ENCODE measurements at places on chromosomes 12 and 14.

DNA sequence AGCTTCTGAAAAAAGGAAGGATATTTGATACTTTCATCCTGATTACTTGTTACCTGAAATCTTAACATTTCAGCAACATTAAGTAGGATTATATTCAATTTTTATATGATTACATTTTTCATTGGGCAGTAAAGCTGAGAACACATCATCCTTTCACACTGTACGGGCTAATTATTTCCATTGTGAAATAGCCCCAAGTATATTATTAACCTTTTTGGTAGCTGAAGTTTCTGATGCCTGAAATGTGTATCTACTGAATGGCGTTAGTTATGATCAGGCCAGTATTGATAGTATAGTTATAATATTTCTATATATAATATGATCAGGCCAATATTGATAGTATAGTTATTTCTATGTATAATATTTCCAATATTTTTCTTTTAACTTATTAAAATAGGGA is 10.1 kb downstream of the SPATS2 start:
- no peak for DNase-seq

DNA sequence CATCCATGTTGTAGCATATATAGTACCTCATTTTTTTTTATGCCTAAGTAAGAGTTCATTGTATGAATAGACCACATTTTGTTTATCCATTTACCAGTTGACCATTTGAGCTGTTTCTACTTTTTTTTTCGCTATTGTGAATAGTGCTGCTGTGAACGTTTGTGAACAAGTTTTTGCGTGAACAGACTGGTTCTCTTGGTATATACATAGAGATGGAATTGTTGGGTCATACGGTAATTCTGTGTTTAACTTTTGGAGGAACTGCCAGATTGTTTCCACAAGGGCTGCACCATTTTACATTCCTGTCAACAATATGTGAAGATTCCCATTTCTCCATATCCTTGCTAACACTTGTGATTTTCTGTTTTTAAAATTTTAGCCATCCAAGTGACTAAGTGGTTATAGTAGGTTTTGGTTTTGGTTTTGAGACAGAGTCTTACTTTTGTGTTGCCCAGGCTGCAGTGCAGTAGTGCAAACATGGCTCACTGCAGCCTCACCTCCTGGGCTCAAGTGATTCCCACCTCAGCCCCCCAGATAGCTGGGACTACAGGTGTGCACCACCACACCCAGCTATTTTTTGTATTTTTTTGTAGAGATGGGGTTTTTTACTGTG is 68.3 kb upstream of the AMN start:
- DNase-seq = no peak

DNA sequence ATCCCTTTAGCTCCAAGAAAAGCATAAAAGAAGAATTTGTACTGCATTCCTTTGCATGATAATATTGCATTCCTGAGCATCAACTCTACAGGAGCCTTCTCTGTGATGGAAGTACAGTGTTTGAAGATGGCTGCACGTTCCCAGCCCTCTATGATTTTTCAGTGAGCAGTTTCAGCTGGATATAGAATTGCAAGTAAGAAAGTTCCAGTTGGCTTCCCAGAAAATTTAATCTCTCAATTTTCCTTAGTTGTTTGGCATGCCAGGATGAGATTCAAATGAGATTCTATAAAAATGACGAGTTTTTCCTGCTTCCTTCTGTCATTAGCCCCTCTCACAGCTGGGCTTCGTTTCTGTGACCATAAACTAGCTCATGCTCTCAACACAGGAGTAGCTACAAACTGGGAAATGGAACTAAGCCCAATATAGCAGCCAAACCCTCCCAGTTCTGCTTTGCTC is 109.9 kb downstream of the TTC8 start:
- no peak for DNase-seq

DNA sequence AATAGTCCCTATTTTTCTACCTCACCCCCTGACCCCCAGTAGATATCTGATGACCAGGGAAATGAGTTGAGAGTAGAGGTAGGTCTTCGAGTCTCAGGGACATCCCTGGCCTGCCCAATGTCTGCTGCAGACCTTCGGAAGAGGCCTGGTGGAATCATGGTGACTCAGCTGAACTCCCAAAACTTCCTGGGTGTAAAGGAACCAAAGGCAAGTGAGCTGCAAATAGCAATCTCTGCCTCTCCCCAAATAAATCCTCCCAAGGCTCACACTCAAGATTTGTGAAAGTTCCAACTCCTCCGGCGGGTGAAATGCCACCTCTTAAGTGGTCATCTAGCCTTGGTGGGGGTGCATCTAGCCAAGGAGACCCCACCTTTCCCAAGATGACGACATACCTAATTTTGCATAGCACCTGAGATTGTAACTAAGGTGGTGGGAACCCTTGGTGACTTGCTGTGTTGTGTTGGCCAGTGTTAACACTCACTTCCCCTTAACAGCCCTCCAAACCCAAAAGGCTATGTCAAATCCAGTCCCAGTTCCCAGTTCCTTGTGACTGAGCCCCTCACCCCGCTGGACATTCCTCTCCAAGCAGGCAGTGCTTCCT is 6.3 kb downstream of the ZFP36L1 start:
- no peak for DNase-seq

- DNase-seq = no peak
Observed at GRCh38 chr14:93007225-93007997, 84.5 kb downstream of the CHGA start.

DNA sequence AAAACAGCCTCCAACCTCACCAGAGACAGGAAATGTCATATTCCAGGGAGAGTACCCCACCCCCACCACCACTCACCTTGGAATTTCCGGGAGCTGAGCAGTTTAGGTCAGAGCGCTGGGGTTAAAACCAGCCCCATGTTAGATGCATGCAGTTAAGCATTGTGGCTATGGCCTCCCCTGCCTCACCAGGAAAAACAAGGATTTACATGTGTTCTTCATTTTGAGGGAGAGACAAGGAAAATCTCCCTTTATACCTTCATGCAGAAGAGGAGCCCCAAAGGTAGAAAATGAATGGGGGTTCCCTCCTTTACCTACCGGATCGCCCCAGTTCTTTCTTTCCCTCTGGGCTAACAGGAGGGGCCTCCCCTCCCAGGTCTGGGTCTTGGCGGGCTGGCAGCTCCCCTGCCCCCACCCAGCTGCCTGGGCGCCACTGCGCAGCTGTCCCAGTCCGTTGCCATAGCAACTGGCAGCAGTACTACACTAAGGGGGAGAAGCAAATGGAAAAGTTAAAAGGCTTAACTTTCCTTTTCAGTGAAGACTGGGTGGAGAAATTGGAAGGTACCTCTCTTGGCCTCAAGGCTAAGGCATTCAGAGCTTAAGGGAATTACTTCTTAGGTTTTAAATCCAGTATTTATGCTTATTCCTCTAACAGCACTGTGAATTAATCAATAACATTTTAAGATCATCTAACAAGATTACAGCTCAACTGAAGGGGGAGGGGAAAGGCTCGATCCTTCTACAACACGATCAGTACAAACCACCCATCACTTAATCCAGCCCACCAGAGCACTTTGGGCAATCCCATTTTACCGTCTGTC is 20.5 kb downstream of the CBX5 start:
- peak; percentile 91 for DNase-seq

DNA sequence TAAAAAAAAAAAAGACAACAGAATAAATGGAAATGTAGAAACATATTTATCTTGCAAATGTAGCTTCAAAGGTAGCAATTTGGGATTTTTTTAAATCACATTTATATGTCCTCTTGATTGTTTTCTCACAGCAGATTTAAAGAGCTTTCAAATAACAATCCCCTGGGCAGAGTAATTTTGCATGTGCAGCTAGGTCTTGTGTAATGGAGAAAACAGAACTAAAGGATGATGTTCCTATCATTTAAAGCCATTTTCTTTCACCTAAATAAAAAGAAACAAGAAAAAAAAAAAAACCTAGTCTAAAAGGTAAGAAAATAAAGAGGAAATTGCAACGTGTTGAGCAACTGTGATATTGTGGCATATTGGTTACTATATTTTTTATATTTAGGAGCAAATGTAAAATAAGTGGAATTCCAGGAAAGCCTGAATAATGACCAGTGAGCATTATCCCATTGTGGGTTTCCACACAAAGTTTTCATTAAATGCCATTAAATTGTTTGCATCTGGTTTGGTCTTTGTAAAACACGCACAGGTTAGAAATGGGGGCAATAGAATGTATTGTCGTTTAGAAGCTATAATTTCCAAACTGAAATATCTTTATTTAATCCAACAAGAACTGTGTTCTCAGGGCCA is 215.6 kb downstream of the SLC6A15 start:
- no peak for DNase-seq

DNA sequence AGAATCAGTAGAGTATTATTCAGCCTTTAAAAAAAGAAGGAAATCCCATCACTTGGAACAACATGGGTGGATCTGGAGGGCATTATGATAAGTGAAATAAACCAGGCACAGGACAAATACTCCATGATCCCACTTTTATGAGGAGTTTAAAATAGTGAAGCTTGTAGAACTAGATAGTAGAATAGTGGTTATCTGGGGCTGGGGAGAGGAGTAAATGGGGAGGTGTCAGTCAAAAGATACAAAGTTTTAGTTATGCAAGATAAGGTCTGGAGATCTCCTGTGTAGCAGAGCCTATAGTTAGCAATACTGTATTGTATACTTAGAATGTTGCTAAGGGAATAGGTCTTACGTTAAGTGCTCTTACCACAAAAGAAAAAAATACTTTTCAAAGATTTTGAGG is 64.9 kb downstream of the RIC8B start:
- no peak for DNase-seq

DNA sequence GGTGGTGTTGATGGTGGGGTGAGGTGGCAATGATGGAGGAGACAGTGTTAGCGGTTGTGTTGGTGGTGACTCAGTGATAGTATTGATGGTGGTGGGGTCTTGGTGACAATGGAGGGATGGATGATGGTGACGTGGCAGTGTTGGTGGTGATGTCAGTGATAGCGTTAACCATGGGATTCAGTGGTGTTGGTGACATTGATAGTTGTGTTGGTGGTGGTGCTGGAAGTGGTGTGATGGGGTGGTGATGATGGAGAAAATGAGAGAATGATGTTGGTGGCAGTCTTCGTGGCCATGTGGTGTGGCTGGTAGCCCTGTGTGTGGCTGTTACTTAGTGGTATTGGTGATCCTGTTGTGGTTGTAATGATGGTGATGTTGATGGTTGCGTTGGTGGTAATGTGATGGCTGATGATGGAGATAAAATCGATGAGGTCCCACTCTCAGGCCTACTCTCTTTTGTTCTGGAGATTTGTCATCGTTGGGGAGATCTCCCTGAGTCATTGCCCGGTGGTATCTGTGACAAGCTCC is 2.6 kb downstream of the DTX1 start:
- DNase-seq = no peak

GRCh38 chr12:122681814-122682213 is 21.3 kb downstream of the HCAR2 start:
- no peak for DNase-seq

GRCh38 chr12:131460520-131460919 is 250.4 kb upstream of the SFSWAP start:
- DNase-seq = no peak

DNA sequence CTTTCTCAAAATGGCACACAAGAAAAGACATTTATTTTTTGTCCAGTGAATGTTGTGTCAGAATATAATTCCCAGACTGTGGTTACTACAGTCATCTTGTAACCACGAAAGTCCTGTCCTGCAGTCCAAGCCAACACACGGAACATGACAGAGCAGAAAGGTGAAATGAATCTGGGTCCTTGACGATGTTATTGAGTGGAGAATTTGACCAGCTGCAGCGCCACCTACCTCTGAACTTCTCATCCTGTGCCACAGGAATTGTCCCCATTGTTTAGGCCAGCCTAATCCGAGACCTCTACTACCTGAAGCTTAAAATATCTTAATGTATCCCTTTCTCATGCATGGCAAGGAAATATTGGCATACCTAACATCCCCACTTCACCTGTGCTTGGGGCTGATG is 64.1 kb upstream of the OTX2 start:
- no peak for DNase-seq

GRCh38 chr14:103765526-103765925 is 49.9 kb downstream of the ZFYVE21 start:
- DNase-seq = no peak

GRCh38 chr12:121652767-121653497 is 16.5 kb downstream of the MORN3 start:
- DNase-seq = no peak

GRCh38 chr14:24870949-24871701 is 178.8 kb downstream of the STXBP6 start:
- no peak for DNase-seq

DNA sequence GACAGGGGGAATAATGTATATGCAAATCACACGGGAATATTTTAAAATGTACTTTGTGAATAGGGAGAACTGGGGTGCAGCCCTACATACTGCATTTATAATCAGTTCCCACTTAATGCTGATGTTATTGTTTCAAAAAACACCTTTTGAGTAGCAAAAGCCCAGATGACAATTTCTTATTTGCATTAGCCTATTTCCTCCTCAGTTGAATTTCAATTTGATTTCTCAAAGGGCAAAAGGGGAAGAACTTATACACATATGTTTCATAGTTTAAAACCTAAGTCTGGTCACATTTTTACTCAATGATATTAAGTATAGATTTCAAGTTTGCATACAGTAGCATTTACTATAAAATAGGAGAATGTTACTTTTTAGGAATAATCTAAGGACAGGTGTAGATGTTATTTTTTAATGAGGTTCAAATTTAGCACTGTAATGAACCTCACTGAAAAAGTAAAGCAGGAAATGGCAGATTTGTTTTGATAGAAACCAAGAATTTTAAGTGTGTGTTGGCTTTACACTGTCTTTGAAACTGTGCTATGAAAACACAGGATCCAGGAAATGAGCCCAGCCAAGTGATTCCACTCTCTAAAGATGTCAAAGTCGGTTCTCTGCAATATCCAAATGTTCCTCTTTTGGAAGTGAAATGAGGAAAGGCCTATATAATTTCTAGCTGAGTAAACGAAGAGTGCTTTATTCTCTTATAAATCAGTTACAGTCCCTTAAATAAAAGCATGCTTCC is 367.4 kb downstream of the BTG1 start:
- no peak for DNase-seq

DNA sequence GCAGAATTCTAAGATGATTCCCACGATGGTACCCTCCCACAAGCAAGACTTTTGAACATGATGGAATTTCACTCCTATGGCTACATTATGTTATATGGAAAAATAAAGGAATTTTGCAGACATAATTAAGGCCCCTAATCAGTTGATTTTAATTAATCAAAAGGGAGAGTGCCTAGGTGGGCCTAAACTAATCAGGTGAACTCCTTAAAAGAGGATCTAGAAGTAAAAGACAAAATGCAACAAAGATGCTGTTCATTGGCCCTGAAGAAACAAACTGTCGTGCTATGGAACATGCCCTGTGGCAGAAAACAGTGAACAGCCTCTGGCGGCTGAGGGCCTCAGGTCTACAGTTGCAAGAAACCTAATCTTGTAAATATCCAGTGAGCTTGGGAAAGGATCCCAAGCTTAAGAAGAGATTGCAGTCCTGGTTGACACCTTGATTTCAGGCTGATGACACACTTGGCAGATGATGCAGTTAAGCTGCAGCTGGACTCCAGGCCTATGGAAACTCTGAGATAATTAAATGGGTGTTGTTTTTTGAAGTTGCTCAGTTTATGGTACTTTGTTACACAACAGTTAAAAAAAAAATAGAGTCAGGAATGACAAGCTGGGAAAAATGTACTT is 13.8 kb downstream of the TMCC3 start:
- DNase-seq = no peak

All from NCI-H1417 treated with DMSO at 0.1 percent for 48 hours (cell line).